ENCODE measurements at places on chromosomes 5 and 9. TPM values are rescaled to one million over a fixed set of nuclear protein-coding genes. Genes with fewer than 3 reads are reported as not detected.

DNA sequence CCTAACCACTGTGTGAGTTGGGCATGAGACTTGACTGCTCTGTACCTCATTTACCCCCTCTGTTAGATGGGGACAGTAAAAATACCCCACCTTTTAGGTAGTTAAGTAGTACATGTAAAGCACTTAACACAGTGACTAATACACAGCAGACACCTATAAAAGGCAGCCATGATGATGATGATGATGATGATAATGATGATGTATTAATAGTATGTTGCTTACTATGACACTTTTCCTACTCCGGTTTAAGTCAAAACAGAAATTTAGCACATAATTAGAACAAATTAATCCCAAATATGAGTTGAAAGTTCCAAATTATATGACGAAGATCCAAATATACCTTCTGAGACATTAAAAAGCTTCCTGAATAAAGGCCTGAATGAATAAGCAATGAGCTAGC lies 222.1 kb downstream of the GAPVD1 start:
- DNase-seq = no peak
- H3K4me3 ChIP-seq = no peak overlapping the region
- H3K4me1 ChIP-seq = peaks cover 6% of the 10 kb centered on the region

DNA sequence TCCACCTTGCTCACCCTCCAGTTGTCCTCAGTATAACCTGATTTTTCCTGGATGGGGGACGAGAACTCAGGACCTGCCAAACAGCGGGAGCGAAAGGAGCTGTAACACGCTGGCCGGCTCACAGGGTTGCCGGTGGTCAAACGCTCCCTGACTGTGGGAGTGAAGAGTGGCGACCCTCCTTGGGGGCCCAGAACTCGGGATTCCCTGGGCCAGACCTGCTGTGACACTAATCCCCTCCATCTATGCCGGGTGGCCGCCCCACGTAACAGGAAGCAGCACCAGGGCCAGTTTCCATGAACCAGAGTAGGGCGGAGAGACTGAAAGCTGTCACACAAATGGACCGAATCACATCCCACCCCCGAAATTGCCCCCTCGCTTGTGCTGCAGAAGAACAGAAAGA lies 1809.2 kb upstream of the ACO1 start:
- peaks cover 6% of the 10 kb centered on the region for H3K4me1 ChIP-seq
- H3K36me3 ChIP-seq = no peaks in the 10 kb centered on the region
- H3K27ac ChIP-seq = no peak overlapping the region

DNA sequence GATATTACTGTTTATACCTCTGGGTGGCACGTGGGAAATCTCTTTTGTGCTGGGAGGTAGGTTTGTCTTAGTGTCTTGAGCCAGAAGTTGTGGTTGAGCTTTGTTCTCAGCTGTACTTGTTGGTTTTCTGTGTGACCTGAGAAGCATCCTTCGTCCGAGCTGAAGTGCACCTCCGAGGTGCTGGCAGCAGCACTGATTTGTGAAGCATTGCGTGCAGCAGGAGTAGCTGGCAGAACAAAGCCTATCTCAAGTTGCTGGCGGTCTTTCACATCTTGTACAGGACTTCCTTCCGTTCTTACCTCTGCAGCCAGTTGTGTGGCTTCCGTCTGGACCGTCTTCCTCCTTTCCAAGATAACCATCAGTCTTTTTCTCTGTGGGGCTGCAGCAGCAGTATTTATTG lies 4.3 kb downstream of the PRRC2B start:
- peaks cover 57% of the 10 kb centered on the region for H3K4me1 ChIP-seq
- H3K36me3 ChIP-seq = peaks cover 2% of the 10 kb centered on the region

GRCh38 chr5:156182174-156182967 lies 144.6 kb upstream of the SGCD start:
- no peaks in the 10 kb centered on the region for H3K27me3 ChIP-seq
- no peaks in the 10 kb centered on the region for H3K4me1 ChIP-seq
- no peak overlapping the region for H3K4me3 ChIP-seq
- DNase-seq = no peak
- H3K36me3 ChIP-seq = no peaks in the 10 kb centered on the region

- no peaks in the 10 kb centered on the region for H3K27me3 ChIP-seq
- no peak for DNase-seq
- H3K4me3 ChIP-seq = no peak overlapping the region
- H3K36me3 ChIP-seq = no peaks in the 10 kb centered on the region
- H3K27ac ChIP-seq = peak overlapping the region; percentile 49
Measured at GRCh38 chr5:107474716-107475489, 195.8 kb downstream of the EFNA5 start.

DNA sequence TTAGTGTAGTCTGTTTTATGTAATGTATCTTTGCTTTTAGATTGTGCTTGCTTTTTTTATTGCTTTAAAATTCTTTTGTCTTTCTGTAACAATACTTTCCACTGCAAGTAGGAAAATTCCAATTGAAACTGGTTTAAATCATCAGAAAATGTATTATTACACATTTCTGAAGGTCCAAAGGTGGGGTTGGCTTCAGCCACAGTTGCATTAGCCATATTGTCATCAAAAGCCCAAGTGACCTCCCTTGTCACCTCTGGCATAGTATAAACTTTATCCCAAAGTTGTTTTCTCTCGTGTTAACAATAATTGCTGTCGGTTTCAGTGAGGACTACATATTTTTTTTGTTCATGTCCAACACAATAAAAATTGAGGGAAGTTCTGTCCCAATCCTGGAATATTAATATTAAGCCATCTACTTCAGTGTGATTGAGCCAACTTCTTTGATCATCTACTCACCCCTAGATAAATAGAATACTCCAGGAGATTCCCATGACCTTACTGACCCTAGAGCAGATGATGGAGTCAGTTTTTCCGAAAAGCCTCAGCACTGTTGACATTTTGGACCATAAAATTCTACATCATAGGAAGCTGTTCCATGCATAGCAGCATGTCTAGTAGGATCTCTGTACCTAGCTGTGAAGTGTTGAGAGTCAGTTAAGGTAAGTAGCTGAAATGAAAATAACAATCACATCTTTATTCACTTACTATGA lies 52.4 kb upstream of the MACIR start:
- no peak for DNase-seq
- H3K27ac ChIP-seq = no peak overlapping the region
- H3K36me3 ChIP-seq = peaks cover 12% of the 10 kb centered on the region
- H3K27me3 ChIP-seq = no peaks in the 10 kb centered on the region
- H3K4me1 ChIP-seq = no peaks in the 10 kb centered on the region
- H3K4me3 ChIP-seq = no peak overlapping the region

- no peaks in the 10 kb centered on the region for H3K4me1 ChIP-seq
- no peak overlapping the region for H3K27ac ChIP-seq
- H3K4me3 ChIP-seq = no peak overlapping the region
- H3K36me3 ChIP-seq = no peaks in the 10 kb centered on the region
- no peak for DNase-seq
Measured at GRCh38 chr9:97850746-97851445, 2.1 kb upstream of the FOXE1 start.

DNA sequence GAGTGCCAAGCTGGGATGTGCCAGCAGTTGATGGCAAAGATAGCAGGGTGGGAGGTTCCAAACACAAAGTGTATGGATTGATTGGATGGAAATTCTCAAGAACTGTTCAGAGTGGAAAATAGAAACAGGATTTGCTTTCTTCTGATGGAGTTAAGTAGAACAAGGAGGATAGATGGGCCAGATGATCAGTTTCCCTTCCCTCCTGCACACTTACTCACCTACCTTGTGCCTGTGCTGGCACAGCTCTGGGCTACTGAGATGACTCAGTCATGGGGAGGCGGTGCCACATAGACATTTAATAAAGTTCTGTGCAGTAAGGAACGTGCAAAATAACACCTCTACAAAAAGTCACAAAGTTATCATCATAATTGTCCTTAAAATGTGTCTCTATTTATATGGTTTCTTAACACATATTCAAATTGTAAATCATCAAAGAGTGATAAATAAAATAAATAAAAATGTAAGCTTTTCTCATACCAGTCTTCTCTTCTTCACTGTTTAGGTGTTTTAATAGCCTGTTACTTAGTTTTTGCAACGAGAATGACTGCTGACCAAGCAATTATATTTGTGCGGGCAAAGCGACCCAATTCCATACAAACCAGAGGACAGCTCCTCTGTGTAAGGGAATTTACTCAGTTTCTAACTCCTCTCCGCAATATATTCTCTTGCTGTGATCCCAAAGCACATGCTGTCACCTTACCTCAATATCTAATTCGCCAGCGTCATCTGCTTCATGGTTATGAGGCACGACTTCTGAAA lies 12.7 kb downstream of the PTPDC1 start:
- peaks cover 6% of the 10 kb centered on the region for H3K36me3 ChIP-seq
- no peaks in the 10 kb centered on the region for H3K27me3 ChIP-seq
- DNase-seq = no peak

GRCh38 chr5:63727583-63727982 lies 234.7 kb downstream of the HTR1A start:
- H3K27me3 ChIP-seq = no peaks in the 10 kb centered on the region
- H3K36me3 ChIP-seq = no peaks in the 10 kb centered on the region
- no peak for DNase-seq
- no peak overlapping the region for H3K27ac ChIP-seq
- H3K4me1 ChIP-seq = peaks cover 4% of the 10 kb centered on the region
- no peak overlapping the region for H3K4me3 ChIP-seq

GRCh38 chr5:103514371-103514770 lies 48.2 kb downstream of the NUDT12 start:
- H3K4me3 ChIP-seq = no peak overlapping the region
- DNase-seq = no peak
- H3K36me3 ChIP-seq = no peaks in the 10 kb centered on the region
- no peaks in the 10 kb centered on the region for H3K27me3 ChIP-seq

Gene PCDHB12
- 7.2 TPM for total RNA-seq
